Activated naive CD8-positive, alpha-beta T cell treated with anti-CD3 and anti-CD28 coated beads, Interleukin-2, amount 50 U/mL, for 24 hours (primary cell): ENCODE measurements at places on chromosomes 3 and 15.
A peak's percentile ranks its signal among the peaks of the same experiment; 100 is the strongest.

- DNase-seq = no peak
These were observed at the start of gene TRH for GRCh38 chr3:129974564-129974832. TSS of gene TRH (plus strand) at chr3:129974720. CDS start at chr3:129975817, 1,097 bp downstream.

DNA sequence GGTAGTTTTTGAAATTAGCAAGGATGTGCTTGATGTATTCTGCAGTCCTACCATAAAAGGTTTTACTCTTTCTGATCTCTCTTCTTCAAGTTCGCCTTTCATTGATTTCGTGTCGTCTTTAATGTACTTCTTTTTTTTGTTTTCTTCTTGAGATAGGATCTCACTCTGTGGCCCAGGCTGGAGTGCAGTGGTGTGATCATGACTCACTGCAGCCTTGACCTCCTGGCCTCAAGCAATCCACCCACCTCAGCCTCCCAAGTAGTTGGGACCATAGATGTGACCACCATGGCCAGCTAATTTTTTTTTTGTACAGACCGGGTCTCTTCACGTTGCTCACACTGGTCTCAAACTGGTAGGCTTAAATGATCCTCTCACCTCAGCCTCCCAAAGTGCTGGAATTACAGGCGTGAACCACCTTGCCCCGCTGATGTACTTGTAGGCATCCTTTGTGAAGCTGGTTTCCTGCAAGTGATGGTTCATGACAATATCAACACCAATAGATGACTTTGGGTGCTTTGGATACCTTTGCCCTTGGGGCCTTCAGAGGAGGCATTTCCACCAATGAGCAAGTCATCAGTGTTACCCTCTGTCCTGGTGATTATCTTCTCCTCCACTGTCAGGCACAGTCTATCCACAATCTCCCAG lies 28.9 kb upstream of the RNF7 start:
- no peak for DNase-seq

- no peak for DNase-seq
These were observed 429.9 kb downstream of the TBL1XR1 start for GRCh38 chr3:176767385-176767784.

DNA sequence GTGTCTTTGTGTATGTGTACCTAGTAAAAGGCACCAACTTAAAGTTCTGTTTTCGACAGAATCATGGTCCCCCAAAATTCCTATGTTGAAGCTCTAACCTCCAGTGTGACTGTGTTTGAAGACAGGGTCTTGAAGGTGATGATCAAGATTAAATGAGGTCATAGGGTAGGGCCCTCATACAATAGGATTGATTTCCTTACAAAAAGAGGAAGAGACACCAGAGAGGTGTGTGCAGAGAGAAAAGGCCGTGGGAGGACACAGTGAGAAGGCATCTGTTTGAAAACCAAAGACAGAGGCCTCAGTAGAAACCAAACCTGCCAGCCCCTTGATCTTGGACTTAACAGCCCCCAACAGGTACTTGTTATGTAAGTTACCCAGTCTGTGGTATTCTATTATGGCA lies 52.0 kb upstream of the CORO2B start:
- DNase-seq = no peak

DNA sequence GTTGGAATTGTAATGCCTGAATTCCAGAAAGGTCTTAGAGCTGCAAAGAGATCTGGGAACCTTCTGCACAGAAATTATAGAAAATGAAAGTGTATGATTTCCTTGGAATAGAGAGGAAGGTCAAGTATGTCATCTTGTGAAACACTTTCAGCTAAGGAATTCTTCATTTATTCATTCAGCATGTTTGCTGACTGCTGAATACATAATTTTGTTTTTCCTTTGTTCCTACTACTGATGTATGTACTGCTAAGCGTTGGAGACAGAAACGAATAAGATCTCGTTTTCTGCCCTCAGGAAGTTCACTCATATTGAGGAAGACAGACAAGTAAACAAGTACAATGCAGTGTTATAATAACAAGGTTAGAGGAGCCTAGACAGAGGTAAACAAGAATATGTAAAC lies 14.3 kb upstream of the IL20RB start:
- DNase-seq = no peak

DNA sequence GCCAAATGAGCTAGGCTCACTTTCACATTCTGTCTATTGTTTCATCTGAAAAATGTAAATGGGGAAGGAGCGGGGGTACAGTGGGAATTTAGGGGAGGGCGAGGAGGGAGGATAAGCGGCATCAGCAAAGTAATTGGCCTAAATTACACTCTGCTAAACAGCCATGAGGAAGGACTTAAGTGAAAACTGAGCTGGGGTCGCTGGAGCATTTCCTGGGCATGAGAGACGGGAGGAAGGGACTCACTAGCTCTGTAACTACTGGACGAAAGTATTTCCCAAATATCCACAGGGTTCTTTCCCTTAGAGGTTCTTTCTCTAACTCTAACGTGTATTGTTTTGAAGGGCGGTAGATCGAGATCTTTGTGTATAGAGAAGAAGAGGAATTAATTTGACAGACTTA lies 418.0 kb downstream of the SOX2 start:
- no peak for DNase-seq

GRCh38 chr3:81554801-81555200 lies 206.6 kb downstream of the GBE1 start:
- no peak for DNase-seq

- DNase-seq = no peak
These were observed 6.6 kb upstream of the HCLS1 start for GRCh38 chr3:121667333-121667732.

DNA sequence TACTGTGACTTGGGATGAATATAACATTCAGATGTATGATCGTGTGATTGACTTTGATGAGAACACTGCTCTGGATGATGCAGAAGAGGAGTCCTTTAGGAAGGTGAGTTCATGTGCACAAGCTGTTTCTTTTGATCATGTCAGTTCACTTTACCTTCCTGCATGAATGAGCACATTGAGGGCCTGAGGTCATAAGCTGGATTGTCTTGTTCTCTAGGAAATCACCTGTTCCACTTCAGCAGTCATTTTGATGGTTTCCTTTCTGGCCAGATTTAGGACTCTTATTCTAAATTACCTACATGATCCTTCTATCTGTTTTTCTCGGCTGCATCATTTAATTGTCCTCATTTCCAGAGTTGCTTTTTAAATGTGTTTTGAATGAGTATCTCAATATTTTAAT lies 4.1 kb downstream of the RCN2 start:
- no peak for DNase-seq

GRCh38 chr15:36479200-36479896 lies 100.1 kb upstream of the CDIN1 start:
- no peak for DNase-seq

GRCh38 chr3:110391640-110392395 lies 679.8 kb upstream of the NECTIN3 start:
- no peak for DNase-seq

GRCh38 chr3:32003380-32003779 lies 21.8 kb downstream of the ZNF860 start:
- no peak for DNase-seq

- peak; percentile 91 for DNase-seq
These were observed 30.2 kb upstream of the FURIN start for GRCh38 chr15:90838139-90838538.

DNA sequence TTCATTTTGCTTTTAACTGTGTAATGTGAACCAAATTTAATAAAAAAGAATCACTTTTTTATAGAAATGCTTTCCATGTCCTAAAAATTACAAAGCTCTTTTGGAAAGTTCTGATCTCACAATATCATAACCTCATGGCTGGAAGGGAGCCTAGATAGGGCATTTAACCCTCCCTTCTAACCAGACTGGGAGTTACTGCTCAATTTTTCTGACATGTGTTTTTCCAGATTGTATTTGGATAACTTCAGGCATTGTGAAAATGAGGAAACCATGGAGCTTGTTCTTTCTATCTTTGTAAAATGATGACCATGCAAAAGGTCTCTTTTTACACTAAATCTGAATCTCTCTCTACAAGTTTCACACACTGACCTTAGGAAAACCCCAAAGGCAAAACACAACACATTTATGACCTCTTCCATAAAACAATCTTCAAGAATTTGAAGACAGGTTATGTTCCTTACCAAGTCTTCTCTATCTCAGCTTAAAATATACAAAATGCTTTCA lies 508.8 kb downstream of the DIPK2A start:
- DNase-seq = no peak

- DNase-seq = no peak
These were observed 142.7 kb downstream of the MEGF11 start for GRCh38 chr15:66110864-66111263.

GRCh38 chr3:70775257-70775656 lies 462.8 kb upstream of the MDFIC2 start:
- DNase-seq = no peak

- DNase-seq = no peak
These were observed 151.2 kb upstream of the CDIN1 start for GRCh38 chr15:36428102-36428845.

DNA sequence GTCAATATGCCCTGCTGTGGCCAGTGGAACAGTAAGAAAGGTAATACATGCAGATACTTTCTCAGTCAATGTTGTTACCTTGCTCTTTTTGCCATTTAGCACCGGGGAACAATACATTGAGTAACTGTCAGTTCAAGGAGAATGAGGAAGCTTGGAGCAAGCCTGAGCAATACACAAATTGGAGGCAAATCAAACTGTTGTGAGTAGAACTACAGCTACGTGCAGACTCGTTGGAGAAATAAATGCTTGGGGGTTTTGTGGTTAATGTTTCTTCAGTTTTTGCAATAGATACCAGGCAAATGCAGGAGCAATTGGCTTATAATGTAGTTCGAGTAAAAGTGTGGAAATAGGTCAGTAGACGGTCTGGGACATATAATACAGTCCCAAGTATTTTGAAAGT lies 587.3 kb upstream of the ROBO1 start:
- DNase-seq = no peak

DNA sequence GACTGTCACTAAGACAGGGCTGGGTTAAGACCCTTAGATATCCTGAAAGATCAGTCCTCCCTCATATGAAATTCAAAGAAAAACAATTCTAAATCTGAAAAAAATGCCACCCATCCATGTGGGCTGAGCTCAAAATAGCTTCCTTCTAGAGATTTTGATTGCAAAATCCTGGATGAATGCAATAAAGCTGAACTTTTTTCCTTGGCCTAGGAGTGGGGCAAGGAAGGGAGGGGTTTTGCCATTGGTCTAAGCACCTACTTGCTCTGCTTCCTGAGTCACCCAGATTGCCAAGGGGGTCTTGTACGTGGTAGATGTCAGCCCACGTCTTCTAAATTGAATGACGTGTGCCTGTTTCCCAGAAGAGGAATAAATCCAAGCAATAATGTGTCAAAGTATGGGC lies 15.3 kb upstream of the SMAD3 start:
- DNase-seq = no peak

DNA sequence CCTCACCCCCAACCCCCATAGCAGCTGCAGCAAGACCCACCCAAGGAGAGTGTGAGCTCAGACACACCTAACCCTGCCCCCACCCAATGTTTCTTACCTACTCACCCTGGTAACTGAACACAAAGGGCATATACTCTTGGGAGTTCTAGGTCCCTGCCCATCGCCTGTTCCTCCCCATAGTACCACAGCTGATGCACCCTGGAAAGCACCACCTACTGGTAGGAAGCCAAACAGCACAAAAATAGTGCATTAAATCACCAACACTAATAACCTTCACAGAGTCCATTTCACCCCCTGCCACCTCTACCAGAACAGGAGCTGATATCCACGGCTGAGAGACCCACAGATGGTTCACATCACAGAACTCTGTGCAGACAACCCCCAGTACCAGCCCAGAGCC lies 245.2 kb downstream of the EFHB start:
- no peak for DNase-seq

DNA sequence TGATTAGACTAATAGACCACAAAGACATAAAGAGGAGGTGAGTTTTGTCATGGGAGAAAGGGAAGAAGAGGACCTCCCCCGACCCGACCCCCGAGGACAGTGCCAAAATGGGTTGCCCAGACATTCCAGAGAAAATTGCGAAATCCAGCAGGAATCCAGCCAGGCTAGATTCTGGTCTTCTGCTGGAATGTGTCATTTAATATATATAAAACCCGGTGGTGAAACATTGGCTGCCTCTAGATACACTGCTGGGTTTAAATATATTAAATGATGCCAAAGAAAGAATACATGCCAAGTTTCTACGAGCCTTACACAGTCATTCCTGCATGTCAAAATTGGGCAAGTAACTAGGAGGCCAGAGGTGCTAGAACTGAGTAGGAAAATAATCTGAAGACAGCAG lies 45.3 kb upstream of the SPESP1 start:
- no peak for DNase-seq

DNA sequence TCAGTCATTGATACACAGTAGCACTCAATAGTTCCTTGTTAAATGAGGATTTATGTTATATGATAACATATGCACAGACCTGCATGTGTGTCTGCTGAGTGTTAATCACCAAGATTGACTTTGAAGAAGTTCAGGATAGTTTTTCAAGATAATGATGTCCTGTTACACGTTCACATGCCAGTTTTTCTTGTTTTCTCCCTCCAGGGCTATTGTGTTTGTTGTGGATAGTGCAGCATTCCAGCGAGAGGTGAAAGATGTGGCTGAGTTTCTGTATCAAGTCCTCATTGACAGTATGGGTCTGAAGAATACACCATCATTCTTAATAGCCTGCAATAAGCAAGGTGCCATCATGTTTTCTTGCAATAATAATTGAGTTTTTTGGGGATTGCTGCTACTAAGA lies 9.8 kb downstream of the SRPRB start:
- no peak for DNase-seq

DNA sequence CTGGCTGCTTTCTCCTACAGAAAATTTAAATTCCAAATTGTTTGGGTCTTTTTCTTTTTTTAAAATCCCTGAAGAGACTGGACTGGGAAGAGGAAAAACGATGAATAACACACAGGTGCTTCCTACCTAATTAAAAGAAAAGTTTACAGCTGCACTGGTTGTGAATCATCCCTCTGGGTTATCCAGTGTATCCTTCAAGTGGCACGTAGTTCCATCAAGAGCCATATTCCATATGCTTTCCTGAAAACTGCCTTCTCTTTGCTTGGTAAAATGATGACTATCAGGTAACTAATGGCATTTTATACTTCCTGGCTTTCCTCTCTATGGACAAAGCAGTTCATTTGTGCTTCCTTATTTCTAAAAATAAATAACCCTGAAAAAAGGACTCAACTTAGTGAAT lies 123.2 kb downstream of the MAGI1 start:
- DNase-seq = no peak

GRCh38 chr15:72306211-72306785 lies 13.7 kb downstream of the CELF6 start:
- DNase-seq = no peak

DNA sequence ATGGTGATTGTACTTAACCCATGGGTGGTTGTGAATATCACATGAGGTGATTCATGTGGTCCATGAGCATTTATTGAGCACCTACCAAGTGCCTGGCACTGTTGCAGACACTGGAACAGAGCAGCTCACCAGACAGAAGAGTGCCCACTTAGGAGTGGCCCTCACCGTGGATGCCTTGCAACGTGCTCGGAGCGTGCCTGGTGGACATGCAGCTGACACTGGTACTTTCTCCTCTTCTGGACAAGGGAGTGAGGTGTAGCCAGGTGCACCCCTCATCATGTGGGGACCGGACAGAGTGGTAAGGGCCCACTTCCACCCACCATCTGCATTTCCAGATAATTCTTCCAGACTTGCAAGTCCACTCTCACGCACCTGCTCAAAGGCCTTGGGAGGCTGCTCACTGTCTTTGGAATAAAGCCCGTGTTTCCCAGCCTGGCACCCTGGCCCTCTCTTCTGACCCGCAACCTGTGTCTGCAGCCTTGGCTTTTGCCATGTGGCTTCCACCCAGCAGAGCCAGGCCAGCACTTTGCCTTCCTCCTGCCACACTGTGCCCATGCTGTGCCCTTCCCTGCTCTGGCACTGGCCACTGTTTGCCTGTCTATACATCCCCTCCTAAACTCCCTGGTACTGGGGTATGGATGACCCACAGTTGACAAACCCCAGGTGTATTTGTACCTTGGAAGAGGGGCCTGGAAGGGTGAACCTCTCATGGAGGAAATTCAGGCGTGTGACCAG lies 90.9 kb upstream of the SEC13 start:
- no peak for DNase-seq
